ENCODE measurements at places on chromosomes 2 and 18.

- no peak for DNase-seq
Measured at GRCh38 chr18:48986851-48987761, 36.3 kb upstream of the SMAD7 start.

DNA sequence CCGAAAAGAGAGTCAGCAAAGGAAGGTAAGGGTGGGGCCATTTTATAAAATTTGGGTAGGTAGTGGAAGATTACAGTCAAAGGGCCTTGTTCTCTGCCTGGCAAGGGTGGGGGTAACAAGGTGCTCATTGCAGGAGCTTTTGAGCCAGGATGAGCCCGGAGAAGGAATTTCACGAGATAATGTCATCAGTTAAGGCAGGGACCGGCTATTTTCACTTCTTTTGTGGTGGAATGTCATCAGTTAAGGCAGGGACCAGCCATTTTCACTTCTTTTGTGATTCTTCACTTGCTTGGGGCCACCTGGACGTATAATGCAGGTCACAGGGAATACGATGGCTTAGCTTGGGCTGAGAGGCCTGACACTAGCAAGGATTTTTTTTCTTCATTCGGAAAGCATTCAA lies 58.1 kb downstream of the CYP1B1 start:
- DNase-seq, result no peak

GRCh38 chr2:80858965-80859364 lies 554.4 kb upstream of the LRRTM1 start:
- DNase-seq, result no peak

DNA sequence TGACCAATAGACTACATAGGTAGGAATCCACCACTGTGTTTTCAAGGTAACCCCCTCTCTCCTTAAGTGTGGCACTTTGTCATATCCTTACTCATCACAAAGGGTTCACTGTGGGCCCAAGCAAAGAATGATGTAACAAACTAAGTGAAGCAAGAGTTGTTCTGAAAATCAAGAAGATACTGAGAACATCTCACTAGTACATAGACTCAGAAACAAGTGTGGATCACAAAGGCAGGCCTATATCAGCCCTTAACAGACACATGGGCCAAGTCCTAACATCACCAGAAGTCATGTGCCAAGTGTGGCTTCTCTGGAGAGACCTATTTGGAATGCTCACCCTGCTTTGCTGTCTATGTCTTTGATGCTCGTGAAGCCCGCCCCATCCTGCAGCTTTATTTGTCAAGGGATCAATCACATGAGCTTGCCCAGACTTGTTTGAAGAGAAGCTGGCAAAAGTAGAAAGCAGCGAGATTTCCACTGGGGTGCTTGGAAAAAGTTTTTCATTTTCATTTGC lies 131.2 kb upstream of the TTC39C start:
- DNase-seq, result no peak

GRCh38 chr2:19614066-19614465 lies 255.6 kb upstream of the OSR1 start:
- no peak for DNase-seq

DNA sequence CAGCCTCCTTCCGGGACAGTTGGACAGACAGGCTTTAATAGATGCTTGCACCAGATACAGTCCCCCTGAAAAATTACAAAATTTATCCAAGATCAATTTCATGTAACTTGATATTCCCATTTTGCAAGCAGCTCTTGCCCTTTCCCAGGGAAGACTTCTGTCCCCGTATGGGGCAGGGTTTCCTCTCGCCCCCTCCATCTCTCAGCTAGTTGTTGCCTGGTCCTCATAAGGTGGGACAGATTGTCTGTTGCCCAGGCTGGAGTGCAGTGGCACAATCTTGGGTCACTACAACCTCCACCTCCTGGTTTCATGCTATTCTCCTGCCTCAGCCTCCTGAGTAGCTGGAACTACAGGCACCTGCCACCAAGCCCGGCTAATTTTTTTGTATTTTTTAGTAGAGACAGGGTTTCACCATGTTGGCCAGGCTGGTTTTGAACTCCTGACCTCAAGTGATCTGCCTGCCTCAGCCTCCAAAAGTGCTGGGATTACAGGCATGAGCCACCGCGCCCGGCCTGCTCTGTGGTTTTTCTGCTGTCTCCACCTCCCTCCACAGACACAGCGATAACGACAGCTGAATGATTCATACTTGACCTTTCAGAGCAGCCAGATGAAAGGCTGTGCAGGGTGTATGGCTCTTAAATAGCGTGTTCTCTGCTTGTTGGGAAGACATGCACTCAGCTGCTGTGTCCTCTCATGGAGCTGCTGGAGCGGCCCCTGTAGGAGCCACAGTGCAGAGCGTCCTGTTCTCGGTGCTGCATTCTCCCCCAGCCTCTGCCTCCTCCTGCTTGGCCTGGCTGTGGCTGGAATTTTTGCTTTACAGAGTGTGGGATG lies 61.4 kb downstream of the TTC39C start:
- no peak for DNase-seq

DNA sequence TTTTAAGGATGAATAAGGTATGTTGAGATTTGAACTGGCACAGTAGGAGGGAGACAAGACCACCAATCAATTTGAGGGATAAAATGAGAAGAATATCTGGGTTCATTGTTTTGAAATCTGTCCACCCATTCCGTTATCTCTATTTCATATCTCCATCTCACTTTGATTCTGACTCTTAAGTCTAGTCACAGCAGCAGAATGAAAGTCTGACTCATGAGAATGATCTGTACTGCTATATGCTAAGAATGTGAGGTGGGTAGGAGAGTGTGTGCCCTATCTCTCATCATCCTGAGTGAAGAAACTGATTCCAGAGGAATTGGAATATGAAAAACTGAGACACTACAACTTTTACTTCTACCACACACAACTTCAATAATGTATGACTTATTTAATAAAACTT lies 1994.5 kb upstream of the PIK3C3 start:
- no peak for DNase-seq

GRCh38 chr18:77346208-77346810 lies 96.7 kb downstream of the GALR1 start:
- DNase-seq, result no peak

DNA sequence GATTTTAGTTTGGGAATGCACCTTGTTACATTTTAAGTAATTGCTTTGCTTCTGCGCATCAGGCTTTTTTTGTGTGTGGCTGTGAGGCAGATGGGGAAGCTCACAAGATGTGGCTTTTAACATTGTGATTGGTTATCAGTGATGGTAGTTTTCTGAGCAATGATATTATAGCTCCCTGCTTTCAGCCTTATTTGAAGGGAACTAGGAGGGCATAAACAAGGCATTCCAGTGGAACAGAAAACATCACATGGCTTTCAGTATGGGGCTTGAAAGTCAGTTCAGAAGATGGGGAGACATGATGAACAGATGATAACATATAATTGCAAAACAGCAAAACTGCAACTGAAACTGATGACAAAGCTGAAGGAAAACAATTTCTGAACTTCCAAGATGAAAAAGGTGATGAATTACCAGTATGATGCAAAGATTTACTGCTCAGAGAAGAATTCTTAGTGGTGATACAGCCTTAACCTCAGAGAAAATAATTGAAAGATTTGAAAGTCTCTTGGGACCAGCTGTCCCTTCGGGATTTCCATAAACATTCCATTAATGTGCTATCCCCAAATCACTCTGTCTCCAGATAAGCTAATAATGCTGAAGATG lies 439.7 kb downstream of the RND3 start:
- no peak for DNase-seq

- DNase-seq, result peak; percentile 42
Measured at GRCh38 chr2:237482485-237482884, 4.6 kb upstream of the MLPH start.

GRCh38 chr2:95166065-95166763 lies 605 bp downstream of the ZNF2 start:
- no peak for DNase-seq

DNA sequence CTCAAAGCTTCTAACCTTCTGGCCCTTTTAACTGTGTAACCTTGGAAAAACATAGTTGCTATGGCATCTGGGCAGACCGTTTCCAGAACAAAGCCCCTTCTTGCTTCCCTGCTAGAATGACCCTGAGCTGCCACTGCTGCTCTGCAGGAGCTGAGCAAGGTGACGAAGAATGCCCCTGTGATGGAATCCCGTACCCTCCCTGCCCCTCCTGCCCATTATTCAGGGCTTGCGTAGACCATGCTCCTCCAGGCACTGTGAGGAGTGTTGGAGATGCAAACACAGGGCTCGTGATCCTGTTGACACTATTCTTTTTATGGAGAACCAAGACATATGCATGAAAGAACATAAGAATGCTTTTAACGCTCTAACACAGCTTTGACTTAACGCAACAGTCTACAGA lies 191.1 kb downstream of the CDH2 start:
- no peak for DNase-seq

- DNase-seq, result no peak
Measured at GRCh38 chr2:175004730-175004979, 526 bp downstream of the CHN1 start.

- DNase-seq, result no peak
Measured at GRCh38 chr2:153391131-153391530, 87.4 kb downstream of the RPRM start.

DNA sequence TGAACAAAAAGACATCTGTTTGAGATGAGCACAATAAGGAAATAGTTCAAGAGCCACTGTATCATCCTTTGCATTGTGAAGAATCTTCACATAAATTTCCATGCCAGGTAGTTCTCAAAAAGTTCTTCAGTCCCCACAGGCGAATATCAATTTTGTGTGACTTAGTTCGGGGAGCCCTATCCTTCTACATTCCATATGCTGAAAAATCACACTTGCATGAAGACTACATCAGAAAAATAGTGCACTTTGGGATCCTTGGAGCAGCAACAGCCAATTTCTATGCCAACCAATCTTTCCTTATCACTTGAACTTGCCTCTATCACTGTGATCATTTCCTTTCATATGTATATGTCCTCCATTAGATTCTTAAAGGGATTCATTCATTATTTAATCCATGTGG lies 830.6 kb upstream of the POU3F3 start:
- no peak for DNase-seq
